ENCODE measurements at places on chromosomes 7 and 10. TPM values are rescaled to one million over a fixed set of nuclear protein-coding genes. Genes with fewer than 3 reads are reported as not detected.

STAG3 gene
- 0.51 TPM for total RNA-seq

SGMS1 gene
- total RNA-seq: 23.1 TPM

DNA sequence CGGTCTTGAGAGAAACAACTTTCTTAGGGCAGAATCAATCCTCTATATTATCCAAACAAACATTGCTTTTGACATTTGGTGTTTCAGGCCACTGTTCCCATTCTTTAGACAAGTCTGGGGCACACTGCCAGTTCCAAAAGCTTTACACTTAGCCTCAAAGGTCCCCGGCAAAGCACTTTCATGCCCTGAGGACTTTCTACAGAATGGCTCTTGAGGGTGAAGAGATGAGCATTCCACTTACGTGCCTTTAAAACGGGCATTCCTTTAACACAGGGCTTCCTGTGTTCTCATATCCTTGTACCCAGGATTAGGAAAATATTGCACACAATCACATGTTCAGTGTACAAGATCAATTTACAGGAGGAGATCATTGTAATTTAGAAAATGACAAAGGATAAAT lies 13.1 kb upstream of the TMEM213 start:
- no peak for DNase-seq

DNA sequence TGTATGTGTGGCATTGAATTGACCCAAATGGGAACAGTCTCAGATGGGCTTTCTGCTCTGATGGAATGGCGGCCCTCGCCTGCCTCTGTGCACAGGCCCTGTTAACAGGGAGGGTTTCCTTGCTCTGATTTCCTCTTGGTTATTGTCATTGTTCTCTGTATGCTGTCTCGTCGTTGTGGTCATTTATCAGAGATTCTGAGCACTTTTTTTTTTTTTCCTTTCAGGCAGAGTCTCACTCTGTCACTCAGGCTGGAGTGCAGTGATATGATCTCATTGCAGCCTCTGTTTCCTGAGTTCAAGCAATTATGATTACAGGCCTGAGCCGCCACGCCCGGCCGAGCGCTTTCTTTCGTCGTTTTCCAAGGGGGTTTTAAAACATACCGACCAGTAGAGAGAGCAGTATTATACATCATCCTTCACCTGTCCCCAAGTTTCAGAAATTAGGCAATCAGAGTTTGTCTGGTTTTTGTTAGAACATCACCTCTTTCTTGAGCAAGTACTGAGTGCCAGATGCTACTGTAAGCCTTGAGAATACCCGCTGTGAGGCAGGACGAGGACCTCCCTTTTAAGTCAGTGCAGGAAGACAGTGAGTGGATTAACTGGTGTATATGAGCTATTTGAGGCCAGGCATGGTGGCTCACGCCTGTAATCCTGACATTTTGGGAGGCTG lies 6.5 kb downstream of the CHST12 start:
- peak; percentile 25 for DNase-seq

All from Right ventricle myocardium inferior (tissue), 1 donor.